ENCODE measurements at places on chromosomes 2 and 18.

GRCh38 chr2:172307800-172308199 is 119.6 kb upstream of the ITGA6 start:
- peak; percentile 40 for DNase-seq

DNA sequence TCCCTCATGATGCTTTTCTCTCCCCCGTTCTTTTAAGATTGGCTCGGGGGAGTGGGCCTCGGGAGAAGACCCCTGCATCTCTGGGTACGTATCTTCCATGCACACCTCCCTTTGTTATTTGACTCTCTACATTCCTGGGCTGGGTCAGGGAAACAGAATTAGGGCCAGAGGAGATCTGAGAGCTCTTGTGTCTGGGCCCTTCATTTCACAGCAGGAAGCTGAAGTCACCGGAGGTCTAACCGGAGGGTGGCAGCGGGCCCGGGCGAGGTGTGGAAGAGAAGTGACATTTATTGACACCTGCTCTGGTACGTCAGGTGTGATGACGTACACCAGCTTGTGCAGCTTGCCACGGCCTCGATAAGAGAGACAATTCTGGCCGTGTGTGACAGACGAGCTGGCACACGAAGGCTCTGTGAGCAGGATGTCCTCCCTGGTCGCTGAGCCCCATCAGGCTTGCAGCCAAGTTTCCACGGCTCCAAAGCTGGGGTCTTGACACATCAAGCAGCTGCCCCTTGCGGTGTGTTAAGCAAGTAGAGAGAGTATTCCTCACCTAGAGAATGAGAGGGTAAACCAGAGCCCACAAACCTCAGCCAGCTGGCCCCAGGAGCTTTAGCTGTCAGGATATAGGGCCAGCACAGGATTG is 30.4 kb downstream of the TOGARAM2 start:
- DNase-seq = no peak

DNA sequence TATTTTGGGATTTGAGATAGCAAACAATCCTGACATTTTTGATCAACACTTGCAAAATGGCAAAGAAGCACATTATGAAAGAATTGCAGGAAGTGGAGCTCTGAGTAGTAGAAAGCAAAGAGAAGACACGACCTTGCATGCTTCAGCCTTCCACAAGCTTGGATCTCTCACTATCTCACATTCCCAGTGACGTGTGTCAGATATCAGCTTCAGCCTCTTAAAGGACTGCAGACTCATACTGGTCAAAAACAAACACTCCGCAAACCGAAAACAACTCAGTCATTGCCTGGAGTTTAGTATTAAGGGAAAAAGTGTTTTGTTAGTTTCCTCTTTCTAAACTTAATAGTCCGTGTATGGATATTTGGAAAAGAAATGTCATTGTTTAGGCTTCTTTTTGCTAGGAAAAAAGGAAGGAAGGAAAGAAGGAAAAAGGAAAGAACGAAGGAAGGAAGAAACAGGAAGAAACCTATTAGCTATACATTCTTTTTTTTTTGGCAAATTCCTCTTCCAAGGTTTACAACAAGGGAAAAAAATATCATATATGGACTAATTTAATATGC is 32.6 kb upstream of the SLC40A1 start:
- DNase-seq = peak; percentile 14

DNA sequence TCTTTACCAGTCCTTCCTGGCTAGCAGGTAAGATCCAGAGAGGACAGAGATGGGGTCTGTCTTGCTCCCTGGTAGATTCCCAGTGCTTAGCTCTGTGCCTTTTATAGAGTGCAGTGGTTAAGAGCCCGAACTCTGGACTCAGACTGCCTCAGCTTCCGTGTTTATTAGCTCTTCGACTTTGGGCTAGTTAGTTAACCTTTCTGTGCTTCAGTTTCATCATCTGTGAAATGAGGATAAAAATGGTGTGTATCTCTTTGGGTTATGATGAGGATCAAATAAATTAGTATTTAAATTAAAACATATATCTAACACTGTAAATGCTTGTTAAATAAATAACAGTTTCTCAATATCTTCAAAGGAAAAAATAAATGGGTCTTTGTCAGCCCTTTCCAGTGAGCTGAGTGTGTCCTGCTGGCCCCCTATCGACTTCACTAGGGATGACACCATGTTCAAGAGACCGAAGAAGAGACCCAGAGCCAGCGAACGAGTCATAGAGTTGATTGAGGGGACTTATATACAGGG is 38.2 kb downstream of the CERS6 start:
- DNase-seq = no peak

DNA sequence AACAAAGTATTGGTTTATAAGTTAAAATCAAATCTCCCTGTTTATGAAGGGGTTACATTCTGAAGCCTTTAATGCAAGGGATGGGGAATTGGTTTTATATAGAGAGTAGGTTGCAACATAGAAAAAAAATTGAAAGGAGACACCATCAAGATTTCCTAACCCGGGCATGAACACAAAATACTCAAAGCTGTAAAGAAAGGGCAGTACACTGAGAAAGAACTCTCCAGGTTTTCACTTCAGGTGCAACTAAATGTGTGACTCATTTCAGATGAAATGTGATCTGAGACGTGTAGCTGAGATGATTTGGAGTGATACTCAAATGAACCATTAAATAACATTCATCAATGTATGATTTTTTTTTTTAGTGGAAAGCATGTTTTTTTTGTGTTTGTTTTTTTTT is 43.6 kb downstream of the SANBR start:
- DNase-seq = no peak

DNA sequence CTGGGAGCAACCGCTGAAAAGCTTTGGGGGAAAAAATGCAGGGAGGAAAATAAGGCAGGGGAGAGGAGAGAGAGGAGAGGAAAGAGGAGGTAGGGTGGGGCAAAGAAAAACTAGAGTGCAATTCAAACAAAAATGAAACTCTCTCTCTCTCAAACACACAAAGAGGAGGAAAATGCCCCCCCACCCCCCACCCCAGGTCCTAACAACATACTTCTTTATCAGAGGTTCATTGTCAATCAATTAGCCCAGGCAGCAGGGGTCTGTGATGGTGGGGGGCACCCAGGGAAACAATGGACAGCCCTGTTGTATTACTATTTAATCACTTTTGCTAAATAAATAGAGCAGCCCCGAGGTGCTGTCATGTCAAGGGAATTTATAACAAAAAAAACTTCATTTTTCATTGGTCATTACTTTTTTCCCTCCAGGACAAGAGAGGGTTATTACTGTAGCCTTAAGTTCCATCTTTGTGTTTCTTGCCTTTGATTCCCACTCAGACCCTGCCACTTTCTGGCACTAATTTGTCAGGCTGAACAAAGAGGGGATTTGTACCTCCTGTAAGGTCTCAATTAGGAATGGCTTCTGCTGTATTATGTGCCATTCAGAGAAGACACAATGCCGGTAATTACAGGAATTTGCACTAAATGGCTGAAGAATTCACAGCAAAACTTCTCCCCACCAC is 55.0 kb downstream of the PLEKHM3 start:
- DNase-seq = no peak

DNA sequence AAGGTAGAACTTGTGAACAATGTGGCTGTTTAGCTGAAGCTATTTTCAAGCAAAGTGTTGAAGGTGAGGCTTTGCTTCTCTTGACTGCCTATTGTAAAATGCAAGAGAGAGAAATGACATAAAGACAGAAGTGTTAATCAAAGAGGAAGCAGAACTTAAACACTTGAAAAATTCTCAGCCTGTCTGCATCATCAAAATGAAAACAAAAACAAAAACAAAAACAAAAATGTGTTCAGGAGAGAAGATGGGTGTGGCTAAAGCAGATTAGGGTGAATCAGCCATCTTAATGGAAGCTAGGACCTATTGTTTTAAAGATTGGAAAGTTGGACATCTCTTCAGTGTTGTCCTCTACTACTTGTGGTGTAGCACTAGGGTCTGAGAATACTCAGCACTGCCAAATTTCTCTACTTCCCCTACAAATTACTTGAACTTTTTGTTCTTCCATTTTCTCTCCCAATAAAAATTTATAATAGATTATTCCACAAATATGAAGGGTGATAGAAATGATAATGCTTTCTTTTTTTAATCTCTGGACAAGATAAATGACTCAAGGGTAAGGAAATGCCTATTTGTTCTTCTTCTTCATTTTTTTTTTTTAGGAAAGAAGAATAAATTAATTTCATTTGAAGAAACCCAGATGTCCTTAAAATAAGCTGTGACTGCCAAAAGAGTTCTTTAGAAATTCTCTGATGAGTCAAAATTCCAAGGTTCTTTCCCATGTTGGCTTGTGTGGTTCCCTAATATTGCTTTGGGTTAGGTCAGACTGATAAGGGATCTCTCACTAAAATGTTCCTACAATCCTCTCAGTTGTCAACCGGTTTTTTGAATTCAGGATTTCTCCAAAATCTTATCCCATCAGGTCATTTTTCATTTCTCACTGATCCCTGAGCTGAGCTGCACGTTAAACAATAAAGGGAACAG is 571.2 kb upstream of the ZEB2 start:
- DNase-seq = no peak

DNA sequence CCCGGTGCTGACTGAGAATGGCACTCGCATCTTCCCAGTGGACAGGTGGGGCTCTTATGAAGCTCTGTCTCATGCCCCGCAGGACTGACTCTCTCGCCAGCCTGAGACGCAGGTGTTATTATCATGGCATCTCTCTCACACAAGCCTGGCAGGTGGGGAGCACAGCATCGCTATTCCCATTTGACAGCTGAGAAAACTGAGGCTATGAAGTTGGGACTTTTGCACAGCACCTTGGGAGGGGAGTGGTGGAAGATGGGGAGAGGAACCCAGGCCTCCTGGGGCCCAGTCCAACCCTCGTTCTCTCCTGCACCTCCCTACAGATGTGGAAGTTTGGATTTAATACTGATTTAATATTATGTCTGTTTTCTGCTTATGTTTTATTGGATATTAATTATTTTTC is 9.0 kb upstream of the NTSR2 start:
- DNase-seq = no peak

GRCh38 chr2:21423854-21424253 is 300.1 kb downstream of the TDRD15 start:
- no peak for DNase-seq

DNA sequence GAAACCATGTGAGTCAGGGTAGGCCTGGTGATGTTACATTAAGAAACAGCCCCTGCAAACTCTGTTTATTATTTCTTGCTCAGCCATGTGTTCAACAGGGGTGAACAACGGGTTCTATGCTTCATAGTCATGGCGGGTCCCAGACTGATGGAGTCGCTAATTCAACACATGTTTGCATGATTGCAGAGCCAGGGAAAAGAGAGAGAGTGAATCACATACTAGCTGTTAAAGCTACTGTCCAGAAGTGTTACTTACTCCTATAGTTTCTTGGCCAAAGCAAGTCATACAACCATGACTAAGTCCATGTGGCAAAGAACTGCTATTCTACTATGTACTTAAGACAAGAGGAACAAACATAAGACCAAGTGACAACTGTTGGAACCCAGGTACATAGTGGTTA is 241.2 kb upstream of the SKOR2 start:
- no peak for DNase-seq

GRCh38 chr2:37982147-37982582 is 57.1 kb downstream of the RMDN2 start:
- DNase-seq = peak; percentile 82

DNA sequence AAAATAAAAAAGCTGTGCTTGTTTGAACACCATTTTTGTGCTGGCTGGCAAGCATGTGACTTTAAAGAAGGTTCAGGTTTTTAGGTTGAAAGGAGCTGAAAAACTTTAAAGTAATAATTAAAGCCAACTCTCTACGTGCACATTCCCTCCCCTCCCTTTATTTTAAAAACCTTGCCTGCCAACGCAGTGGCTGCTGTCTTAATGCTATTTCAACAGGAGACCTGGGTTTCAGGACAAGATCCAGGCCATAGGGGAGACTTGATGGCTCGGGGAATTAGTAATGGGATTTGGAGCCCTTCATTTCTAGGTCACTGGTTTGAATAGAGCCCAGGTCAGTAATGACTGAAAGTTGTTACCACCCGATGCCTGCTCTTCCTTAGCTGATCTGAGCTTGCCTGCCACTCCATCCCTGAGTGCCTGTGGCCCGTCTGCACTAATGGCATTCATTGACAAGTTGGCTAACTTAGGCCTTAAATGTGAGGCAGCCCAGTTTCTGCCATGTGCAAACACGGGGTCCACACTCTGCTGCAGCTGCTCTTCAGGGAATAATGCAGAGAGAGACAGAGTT is 1233.2 kb upstream of the ZEB2 start:
- DNase-seq = no peak

DNA sequence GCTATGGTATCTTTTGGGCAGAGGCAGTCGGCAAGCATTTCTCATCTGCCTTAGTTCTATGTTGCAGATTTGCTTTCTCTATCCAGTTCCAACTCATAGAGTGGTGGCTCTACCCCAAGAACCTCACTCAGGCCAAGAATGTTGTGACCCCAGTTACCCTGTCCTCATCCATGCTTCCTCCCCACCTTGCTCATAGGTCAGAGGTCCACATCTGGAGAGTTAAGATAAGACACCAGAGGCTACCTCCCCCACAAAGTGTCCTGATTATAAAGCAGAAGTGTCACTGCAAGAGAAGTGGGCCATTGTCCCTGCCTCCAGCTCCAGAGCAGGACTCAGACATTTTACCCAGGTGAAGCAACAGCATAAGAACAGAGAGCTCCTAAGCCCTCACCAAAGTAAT is 276.8 kb upstream of the CHST9 start:
- no peak for DNase-seq

DNA sequence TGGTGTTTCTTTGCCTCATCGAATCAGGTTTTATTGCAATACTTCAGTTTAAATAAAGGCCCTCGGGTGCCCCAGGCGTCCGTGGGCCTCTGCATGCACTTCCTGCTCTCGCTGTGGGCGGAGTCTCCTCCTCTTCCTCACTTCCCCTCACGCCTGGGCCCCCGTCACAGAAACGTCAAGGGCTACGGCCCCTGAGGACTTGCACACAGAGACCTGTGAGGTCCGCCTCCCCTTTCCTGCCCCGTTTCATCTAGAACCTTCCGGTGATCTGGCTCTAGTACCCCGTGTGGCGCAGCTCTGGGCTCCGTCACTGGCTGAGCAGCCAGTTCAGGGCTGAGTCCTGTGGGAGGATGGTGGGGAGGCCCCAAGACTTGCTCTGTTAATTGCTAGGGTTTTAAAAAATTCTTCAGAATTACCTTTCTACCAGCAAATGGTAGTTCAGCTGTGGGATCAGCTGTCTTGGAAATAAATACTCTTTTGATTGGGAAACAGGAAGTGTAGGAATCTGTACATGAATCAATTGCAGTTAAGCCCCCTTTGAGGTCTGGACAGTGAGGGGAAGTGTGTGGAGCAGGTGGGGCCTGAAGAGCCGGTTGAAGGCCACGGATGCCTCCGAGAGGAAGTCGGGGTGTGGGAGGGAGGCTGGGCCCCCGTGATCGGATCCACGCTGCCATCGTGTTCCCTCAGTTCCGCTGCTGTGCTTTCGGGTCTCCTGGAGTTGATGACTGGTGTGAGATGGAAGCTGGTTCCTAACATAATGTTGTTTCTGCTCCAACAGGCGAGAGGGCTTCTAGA is 10.2 kb downstream of the NFATC1 start:
- peak; percentile 87 for DNase-seq
